ENCODE measurements at places on chromosomes 3 and 15.

DNA sequence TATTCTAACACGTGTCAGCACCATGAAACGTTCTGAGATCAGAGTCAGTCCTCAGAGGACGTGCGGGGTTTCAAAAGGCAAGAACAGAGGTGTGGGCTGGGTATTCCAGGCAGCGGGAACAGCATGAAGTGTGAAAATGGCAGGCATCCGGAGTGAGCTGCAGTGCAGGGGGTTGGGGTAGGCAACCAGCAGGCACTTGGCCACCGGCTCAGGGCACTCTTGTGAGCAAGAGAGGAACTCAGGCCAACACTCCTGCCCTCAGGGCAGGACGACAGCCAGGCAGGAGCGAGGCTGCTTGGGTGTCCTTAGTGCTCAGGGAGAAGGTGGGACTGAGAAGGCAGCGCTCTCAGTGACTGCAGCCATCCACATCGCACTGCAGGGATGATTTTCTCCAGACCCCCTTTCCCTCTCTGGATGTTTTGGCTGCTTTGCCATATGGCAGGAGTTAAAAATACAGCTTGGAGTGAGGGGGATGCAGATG lies 151.1 kb downstream of the NUP210 start:
- DNase-seq, result no peak
- H3K27me3 ChIP-seq, result peaks cover 13% of the 10 kb centered on the region
- no peaks in the 10 kb centered on the region for H3K4me1 ChIP-seq
- H3K27ac ChIP-seq, result no peak overlapping the region

- H3K36me3 ChIP-seq, result peaks cover 13% of the 10 kb centered on the region
- H3K27me3 ChIP-seq, result no peaks in the 10 kb centered on the region
- no peak overlapping the region for H3K4me3 ChIP-seq
- H3K27ac ChIP-seq, result no peak overlapping the region
These were observed 377.3 kb downstream of the LPP start for GRCh38 chr3:188531210-188531609.

- no peak overlapping the region for H3K27ac ChIP-seq
- H3K36me3 ChIP-seq, result no peaks in the 10 kb centered on the region
- no peak overlapping the region for H3K4me3 ChIP-seq
These were observed 1.1 kb downstream of the ATP13A4 start for GRCh38 chr3:193553586-193553985.

DNA sequence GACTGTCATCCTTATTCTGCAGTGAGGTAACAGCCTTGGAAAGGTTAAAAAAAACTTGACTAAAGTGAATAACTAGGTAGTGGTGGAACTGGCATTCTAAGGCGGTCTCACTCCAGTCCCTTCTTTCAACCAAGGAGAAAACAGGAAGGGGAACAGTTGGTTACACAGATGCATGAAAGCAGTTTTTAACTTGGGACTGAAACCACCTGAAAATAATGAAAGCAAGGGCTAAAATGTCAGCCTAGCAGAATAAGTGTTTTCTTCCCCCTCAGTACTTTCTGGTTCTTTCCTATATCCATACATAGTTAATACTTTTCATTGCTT lies 748 bp upstream of the AVEN start:
- H3K27ac ChIP-seq, result peak overlapping the region; percentile 11
- H3K36me3 ChIP-seq, result peaks cover 7% of the 10 kb centered on the region
- no peak for DNase-seq
- H3K4me3 ChIP-seq, result peak overlapping the region; percentile 79
- no peaks in the 10 kb centered on the region for H3K27me3 ChIP-seq

DNA sequence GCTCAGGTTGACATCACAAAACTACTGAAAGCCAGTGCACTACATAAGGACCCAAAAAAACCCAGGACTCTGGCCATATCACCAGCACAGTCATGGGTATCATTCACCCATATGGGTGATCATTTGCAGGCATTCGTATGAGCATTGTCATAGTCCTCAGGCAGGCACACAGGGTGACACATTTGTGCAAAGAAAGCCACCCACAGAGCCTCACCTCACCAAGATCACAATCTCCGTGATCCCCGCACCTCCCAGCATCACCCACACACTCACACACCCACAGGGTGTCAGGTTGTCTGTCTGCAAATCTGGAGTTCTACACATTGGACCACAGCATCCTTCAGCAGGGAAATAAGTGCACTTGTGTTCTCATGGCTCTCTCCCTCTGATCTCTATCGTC lies 166.0 kb upstream of the LPP start:
- H3K36me3 ChIP-seq, result no peaks in the 10 kb centered on the region
- peaks cover 11% of the 10 kb centered on the region for H3K4me1 ChIP-seq
- no peak overlapping the region for H3K4me3 ChIP-seq
- DNase-seq, result no peak
- H3K27ac ChIP-seq, result no peak overlapping the region

- no peaks in the 10 kb centered on the region for H3K27me3 ChIP-seq
- no peak for DNase-seq
- peaks cover 5% of the 10 kb centered on the region for H3K4me1 ChIP-seq
- no peak overlapping the region for H3K4me3 ChIP-seq
- H3K36me3 ChIP-seq, result peaks cover 66% of the 10 kb centered on the region
These were observed 28.1 kb downstream of the OPA1 start for GRCh38 chr3:193621127-193621526.

- H3K36me3 ChIP-seq, result peaks cover 18% of the 10 kb centered on the region
- no peak overlapping the region for H3K27ac ChIP-seq
- peaks cover 5% of the 10 kb centered on the region for H3K4me1 ChIP-seq
- no peaks in the 10 kb centered on the region for H3K27me3 ChIP-seq
- H3K4me3 ChIP-seq, result no peak overlapping the region
These were observed 302.9 kb downstream of the PLCL2 start for GRCh38 chr3:17187589-17188184.

- no peak overlapping the region for H3K4me3 ChIP-seq
- H3K27ac ChIP-seq, result peak overlapping the region; percentile 83
- no peak for DNase-seq
- peaks cover 21% of the 10 kb centered on the region for H3K4me1 ChIP-seq
These were observed 12.2 kb downstream of the SEMA7A start for GRCh38 chr15:74421302-74422245.

GRCh38 chr3:75101329-75102147 lies 487.1 kb upstream of the CNTN3 start:
- H3K4me1 ChIP-seq, result no peaks in the 10 kb centered on the region
- DNase-seq, result no peak
- no peak overlapping the region for H3K27ac ChIP-seq
- no peak overlapping the region for H3K4me3 ChIP-seq
- no peaks in the 10 kb centered on the region for H3K27me3 ChIP-seq

DNA sequence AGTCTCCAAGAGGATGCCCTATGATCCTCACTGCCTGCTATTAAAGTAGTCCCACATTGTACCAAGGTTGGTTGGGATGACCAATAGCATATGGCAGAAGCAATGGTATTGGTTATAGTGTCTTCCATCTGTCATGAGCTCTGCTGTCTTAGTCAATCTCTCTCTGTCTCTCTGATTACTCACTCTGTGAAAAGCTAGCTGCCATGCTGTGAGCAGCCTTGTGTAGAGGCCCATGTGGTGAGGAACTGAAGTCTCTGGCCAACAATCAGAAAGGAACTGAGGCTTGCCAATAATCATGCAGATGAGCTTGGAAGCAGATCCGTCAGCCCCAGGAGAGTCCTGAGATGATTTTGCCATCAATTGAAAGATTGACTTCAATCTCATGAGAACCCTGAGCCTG lies 60.3 kb upstream of the CFAP161 start:
- H3K36me3 ChIP-seq, result peaks cover 5% of the 10 kb centered on the region
- no peaks in the 10 kb centered on the region for H3K27me3 ChIP-seq
- peaks cover 19% of the 10 kb centered on the region for H3K4me1 ChIP-seq
- no peak for DNase-seq

- DNase-seq, result no peak
- H3K27ac ChIP-seq, result no peak overlapping the region
- no peaks in the 10 kb centered on the region for H3K27me3 ChIP-seq
- H3K4me3 ChIP-seq, result no peak overlapping the region
- H3K36me3 ChIP-seq, result no peaks in the 10 kb centered on the region
These were observed 34.0 kb upstream of the SH3GL3 start for GRCh38 chr15:83413054-83413719.

DNA sequence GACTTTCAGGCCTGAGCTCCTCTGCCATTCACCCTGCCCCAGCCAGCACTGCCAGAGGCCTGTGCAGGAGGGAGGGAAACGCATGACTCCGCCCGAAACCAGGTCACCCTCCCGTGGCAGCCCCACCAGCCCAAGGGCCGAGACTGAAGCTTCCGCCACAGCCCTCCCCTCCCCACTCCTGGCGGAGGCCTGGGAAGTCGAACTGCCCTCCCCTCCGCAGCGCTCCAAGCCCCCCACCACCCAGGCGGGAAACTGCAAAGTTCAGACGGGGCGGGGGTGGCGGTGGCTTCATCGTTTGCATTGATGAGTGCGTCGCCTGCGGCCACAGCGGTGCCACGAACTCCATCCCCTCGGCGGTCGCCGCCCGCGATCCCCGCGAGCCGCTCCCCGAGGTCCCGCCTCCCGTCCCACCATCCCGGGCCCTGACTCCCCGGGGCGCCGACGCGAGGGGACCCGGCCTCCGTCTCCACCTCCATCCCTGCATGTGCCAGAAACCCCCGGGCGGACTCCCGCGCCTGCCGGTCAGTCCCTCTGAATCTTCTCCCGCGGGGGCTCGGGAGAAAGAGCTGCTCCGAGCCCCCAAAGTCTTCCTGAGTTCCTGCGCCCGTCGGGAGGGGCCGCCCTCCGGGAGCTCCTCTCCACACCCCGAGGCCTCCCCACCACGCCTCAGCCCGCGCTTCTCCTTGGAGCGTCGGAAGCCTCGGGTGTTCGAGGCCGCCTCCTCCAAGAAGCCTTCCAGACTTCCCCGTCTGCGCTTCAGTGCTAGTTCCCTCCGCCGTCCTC lies 698 bp downstream of the MELTF start:
- peak overlapping the region; percentile 75 for H3K4me3 ChIP-seq
- H3K27ac ChIP-seq, result no peak overlapping the region
- peak; percentile 34 for DNase-seq
- H3K27me3 ChIP-seq, result no peaks in the 10 kb centered on the region
- H3K4me1 ChIP-seq, result peaks cover 25% of the 10 kb centered on the region

GRCh38 chr15:84888639-84889038 lies 4.2 kb downstream of the SLC28A1 start:
- H3K36me3 ChIP-seq, result no peaks in the 10 kb centered on the region
- peaks cover 14% of the 10 kb centered on the region for H3K27me3 ChIP-seq
- H3K4me1 ChIP-seq, result no peaks in the 10 kb centered on the region
- H3K4me3 ChIP-seq, result no peak overlapping the region
- DNase-seq, result no peak

DNA sequence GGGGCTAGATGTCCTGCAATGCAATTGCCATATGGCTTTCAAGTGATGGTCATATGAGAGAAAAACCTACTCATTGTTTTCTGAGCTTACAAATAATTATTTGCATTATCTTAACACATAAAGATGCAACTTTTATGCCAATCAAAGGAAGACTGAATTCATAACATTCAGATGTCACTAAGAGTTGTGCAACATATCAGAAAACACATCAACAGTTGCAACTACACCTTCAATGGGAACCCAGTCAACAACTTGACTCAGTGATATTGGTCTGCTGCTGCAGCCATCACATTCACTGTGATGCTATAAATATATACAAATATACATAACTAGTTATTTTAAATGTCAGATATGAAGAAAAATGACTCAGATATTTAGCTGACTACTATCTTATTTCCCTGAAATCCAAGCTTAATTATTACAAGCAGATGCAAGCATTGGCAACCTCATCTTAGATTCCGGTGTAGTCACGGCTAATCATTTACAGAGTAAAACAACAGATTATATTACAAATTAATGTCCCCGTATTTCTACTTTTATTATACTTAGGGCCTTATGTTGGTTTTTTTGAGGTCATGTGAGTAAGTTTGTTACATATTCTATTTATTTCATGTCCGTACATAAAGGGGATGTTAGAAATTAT lies 23.7 kb downstream of the CNTN3 start:
- H3K36me3 ChIP-seq, result no peaks in the 10 kb centered on the region
- H3K4me1 ChIP-seq, result peaks cover 10% of the 10 kb centered on the region
- no peak overlapping the region for H3K4me3 ChIP-seq
- H3K27ac ChIP-seq, result no peak overlapping the region

DNA sequence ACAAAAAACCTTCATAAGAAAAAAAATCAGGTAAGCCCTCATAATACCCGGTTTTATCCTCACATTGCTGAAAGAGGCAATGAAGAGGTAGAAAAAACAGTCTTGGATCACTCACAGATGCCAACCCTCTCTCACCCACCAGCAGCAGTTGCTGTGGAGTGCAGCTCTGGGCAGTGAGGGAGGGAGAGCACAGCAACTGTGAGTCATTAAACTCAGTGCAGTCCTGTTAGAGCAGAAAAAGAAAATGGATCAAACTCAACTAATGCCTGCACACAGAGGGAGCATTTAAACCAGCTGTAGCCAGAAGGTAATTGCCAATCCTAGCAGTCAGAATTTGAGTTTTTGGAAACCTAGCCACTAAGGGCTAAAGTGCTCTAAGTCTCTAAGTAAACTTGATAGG lies 1050.6 kb upstream of the ALCAM start:
- no peak overlapping the region for H3K27ac ChIP-seq
- H3K27me3 ChIP-seq, result no peaks in the 10 kb centered on the region
- no peaks in the 10 kb centered on the region for H3K36me3 ChIP-seq
- DNase-seq, result no peak
- no peak overlapping the region for H3K4me3 ChIP-seq

- no peak overlapping the region for H3K4me3 ChIP-seq
- no peak for DNase-seq
- no peak overlapping the region for H3K27ac ChIP-seq
- no peaks in the 10 kb centered on the region for H3K27me3 ChIP-seq
- H3K36me3 ChIP-seq, result peaks cover 72% of the 10 kb centered on the region
These were observed 25.6 kb downstream of the TPM1 start for GRCh38 chr15:63067976-63068743.
